CD4-positive, alpha-beta T cell (primary cell): ENCODE measurements at places on chromosomes 2 and 18. TPM values are rescaled to one million over a fixed set of nuclear protein-coding genes. Genes with fewer than 3 reads are reported as not detected.

GRCh38 chr2:159558479-159558878 lies 57.9 kb downstream of the BAZ2B start:
- DNase-seq = no peak

Gene MYOM1
- 0.74 TPM for total RNA-seq

Gene RNU2-63P
- total RNA-seq = 2.6 TPM

Gene ITPRIPL1
- 5.7 TPM for total RNA-seq

DNA sequence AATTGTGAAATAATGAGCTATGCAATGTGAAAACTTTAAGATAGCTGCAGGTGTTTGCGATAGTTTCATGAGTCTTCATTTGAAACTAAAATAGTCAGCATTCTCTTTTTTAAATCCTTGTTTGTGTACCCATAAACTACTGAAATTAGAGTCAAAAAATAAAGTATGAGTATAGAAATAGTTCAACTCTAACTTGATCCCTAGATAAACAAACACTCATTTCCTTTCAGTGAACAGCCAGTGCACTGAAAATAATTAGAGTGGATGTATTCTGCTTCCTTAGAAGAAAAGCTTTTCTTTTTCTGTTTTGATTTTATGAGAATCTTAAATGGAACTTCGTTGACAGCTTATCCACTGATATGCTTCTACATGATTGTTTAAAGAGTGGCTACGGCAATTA lies 1033.4 kb downstream of the SOCS6 start:
- DNase-seq = no peak

Gene RAD51AP2
- total RNA-seq = not detected

Gene TCF23
- not detected for total RNA-seq

Gene DYNAP
- not detected for total RNA-seq

DNA sequence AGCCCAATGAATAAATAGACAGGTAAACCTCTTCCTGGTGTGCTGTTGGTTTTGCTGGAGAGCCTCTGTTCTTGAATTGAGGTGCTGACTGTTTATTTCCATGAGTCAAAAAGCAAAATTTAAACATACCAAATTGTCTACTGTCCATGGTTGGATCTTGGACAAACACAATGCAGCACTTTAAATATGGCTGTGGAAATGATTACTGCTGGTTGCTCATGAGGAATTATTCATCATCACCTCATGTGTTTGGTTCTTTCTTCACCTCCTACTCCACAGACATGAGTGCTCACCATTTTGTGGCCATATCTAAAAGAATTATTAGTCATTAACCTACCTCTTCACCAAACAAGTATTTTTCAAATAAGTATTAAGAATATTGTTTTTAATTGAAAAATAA lies 85.3 kb upstream of the GALNT5 start:
- DNase-seq = no peak

Gene FBXO36
- 0.52 TPM for total RNA-seq

Gene LIPT1
- 13.3 TPM for total RNA-seq

DNA sequence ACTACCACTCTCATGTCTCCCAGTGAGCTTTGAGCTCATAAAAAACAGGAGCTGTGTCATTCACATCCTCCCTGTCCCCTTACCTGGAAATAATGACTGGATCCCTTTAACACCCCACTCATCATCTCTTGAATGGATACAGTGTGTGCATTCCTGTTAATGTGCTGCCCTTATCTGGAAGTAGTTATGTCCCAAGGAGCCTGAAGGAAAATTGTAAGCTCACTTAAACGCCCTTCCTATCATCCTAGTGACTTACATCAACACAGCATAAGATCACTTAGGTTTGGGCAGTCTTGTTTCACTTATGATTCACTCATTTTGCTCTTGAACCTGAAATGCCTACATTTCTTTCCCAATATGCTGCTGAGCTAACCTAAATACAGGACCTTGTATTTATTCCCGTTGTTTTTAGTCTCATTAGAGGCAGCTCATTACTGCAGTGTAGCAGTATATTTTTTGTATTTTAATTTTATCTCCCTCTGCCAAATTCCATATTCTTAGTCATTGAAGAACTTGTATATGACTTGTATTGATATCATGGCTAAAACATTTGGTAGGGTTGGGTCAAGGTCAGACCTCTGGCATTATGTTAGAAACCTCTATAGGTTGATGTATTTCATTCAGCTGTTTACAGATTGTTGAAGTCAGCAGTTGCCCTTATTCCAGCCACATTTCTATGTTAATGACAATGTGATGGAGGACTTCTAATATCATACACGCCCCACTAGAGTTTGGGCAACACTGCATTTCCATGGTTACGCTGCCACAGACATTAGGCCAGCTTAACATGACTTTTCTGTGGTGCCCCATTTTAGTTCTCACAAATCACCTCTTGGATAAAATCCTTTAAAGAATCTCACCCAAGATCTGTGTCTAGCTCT lies 72.9 kb downstream of the PKP4 start:
- no peak for DNase-seq

- DNase-seq = no peak
Observed at GRCh38 chr2:95001051-95001562, 24.4 kb upstream of the MAL start.

DNA sequence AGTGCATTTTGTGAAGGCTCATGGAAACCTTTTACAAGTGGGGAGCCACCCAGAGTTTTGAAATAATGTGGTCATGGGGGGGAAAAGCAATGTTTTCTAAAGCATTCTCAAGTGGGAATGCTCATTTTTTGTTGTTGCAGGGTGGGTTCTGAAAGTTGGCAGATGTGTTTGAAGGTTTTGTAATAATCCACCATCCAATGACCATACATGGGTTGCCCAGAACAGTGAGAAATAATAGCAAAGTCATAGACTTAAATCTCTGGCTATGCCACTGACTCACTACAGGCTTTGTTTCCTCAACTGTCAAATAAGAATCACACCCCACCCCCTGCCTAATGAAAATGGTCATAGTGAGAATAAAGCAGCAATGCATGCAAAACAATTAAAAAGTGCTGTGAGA lies 2.9 kb downstream of the DSG3 start:
- no peak for DNase-seq

DNA sequence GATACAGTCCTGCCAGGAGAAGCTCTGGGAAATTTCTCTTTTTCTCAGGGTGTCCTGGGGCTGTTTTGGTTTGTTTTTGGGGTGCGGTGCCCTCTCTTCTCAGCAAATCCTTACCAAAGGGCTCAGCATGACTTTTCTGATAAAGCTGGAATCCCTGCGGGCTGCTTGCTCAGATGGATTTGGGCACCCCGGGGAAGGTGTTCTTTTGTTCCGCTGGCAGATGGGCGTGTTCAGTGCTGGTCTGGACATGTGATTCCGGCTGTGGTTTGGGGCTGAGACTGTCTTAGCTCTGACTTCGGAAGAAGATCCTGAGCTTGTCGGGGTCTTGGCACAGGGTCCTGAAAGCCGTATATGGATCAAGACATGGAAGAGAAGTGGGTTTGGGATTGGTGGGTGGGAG lies 134.2 kb upstream of the SPRED2 start:
- DNase-seq = no peak

DNA sequence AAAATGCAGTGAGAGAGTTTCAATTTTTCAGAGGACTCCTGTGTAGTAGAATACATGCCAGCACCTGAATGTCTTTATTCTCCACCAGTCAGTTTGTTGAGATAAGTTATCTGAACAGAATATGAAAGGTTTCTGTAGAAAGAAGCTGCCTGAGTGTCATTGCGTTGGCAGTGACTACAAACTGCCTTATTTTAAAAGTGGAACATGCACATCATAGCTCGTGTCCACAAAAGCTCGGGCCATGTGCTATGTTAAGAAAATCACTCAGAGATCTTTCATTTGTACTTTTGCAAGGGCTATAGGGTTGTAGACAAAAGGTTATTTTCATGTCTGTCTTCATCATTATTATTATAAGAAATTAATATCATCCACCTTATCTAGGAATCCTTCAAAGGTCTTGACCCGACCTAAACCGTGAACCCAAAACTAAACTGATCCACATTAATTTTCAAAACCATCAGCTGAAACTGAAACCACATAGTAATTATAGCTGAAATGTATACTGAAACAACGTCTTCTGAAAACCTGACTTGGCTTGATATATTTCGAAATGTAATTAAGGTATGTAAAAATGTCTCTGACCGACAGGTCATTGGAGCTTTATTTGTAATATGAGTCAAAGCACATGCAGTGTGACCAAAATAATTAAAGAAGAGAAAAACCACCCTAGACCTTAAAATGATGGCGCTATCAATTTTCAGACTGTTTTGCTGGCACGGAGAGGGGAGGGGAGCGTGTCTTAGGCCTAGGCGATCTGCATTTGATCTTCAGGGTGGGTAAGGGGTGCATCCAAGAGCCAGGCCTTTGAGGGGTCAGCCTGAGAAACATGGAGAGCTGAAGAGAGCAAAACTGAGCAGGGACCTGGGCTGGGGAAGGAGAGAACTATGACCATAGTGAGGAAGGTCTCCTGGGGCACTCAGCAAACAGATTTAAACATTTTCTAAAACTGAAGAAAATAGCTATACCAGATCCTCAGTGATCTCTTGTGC lies 232.1 kb downstream of the SOX11 start:
- no peak for DNase-seq

GRCh38 chr2:109151519-109151918 lies 22.5 kb downstream of the SH3RF3 start:
- no peak for DNase-seq

Gene IL36B
- total RNA-seq = not detected

GRCh38 chr2:180846756-180847472 lies 133.5 kb upstream of the UBE2E3 start:
- no peak for DNase-seq

Gene DNPEP
- 99.9 TPM for total RNA-seq

Gene MAPRE3
- 3.4 TPM for total RNA-seq

DNA sequence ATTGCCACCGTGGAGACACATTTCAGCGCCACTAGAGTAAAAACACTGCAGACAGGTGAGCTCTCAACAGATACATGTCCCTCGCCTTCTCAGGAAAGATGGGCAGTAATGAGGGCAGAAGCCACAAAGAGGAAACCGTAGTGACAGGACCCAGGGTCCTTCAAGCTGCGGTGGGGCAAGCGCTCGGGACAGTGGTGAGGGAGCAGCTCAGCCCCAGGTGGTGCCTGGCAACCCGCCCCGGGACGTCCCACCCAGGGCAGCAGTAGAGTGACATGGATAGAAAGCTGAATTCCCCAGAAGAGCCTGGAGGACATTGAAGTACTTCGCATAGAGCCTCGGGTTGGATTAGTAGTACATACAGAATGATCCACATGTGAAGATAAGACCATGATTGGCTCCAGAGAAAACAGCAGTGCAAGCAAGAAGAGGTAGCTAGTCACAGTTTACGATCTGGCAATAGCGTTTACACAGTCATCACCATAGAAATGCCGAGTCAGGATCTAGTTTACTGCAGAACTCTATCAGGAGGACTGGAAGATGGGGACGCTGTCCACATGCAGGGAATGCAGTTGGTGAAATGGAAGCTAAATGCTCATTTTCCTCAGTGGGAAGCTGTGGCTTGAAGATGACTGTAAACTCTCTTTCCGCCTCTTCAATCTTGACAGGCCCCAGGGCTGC lies 37.4 kb upstream of the ALPP start:
- no peak for DNase-seq

DNA sequence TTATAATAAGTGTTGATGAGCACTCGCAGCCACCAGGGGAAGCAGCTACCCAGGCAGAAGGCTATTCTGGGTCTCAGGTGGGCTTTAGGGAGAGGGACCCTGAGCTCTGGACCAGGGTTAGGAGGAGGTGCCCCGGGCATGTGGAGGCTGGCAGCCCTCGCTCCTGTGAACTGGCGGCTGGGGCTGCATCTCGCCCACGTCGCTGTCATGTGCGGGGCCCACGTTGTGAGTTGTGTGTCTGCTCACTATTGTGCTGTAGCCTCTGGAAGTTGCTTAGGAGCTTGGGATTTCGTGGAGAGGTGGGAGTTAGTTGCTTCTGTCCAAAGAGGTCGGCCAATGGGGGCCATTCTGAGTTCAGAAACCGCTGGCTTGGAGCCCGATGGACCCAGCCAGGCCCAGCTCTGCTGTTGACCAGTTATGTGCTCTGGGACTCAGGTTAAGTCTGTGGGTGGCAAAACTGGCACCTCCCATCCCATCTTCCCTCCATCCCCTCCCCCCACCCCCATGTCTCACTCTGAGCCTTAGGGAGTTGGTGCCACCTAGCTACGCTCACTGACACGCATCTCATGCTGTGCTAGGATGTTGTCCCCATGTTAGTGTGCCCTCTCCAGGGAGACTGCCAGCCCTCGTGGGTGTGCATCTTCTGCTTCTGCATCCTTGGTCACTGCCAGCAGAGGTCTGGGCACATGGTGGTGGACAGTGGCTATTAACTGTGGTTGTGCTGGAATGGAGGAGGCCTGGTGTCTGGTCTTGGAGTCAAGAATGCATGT lies 18.5 kb downstream of the RRM2 start:
- DNase-seq = no peak

DNA sequence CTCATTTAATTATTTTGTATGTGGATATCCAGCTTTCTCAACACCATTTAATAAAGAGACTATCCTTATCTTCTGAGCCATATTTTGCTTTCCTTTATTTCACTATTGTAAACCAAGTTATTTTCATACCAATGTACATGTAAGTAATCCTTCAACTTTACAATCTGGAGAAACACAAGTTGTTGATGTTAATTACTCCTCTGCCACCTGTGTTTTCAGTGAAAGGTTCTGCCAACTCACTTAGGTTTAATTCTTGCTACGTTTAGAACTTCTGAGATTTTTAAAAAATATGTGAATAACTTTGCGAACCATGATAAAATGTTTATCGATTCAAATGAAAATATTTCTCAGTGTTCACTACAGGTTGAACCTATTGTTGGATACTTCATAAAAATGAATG lies 244.4 kb downstream of the CDH7 start:
- no peak for DNase-seq

- no peak for DNase-seq
Observed at GRCh38 chr2:37414470-37414949, 70.1 kb downstream of the QPCT start.
